ENCODE measurements at places on chromosomes 1 and 21.

GRCh38 chr1:17110555-17110926, 8.7 kb downstream of the PADI2 start:
- DNase-seq = no peak

GRCh38 chr1:64087768-64088167, 115.7 kb upstream of the UBE2U start:
- peak; percentile 64 for DNase-seq

DNA sequence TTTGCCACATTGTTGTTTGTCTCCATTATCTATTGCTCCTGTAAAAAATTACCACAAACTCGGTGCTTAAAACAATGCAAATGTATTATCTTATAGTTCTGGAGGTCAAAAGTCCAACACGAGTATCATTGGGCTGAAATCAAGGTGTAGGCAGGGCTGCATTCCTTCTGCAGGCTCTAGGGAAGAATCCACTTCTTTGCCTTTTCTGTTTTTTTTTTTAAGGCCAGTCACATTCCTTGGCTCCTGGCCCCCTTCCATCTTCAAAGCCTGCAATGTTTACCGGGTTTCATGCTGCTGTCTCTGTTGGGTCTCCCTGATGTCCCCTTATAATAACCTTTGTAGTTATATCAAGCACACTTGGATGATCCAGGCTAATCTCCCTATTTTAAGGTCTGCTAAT, 212.7 kb downstream of the PTBP2 start:
- no peak for DNase-seq

DNA sequence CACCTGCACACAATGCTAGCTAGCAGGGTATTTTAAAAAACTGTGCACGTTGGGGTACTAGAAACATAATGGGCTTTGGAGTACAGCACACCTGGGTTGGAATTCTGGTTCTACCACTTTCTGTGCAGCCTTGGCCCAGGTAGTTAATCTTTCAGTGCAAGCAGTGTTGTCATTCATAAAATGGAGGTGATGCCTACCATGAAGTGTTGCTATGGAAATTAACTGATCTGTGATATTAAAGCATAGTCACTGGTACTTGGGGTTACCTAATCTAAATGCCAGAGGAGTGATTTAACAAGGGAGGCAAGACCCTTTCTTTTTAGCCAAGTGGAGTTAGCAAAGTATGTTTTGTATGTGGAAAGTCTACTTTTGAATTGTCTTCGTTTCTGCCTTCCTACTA, 18.0 kb downstream of the ATP1B1 start:
- DNase-seq = peak; percentile 70

GRCh38 chr21:35988416-35989137, 71.7 kb downstream of the SETD4 start:
- no peak for DNase-seq

Data from umbilical cord (tissue), 2 donors.